Suppressor macrophage (primary cell): ENCODE measurements at places on chromosomes 5 and 9.

- DNase-seq, result no peak
These were observed 175.1 kb upstream of the PITX1 start for GRCh38 chr5:135208903-135209721.

GRCh38 chr9:125374443-125375309, 113.0 kb downstream of the GAPVD1 start:
- peak; percentile 86 for DNase-seq

DNA sequence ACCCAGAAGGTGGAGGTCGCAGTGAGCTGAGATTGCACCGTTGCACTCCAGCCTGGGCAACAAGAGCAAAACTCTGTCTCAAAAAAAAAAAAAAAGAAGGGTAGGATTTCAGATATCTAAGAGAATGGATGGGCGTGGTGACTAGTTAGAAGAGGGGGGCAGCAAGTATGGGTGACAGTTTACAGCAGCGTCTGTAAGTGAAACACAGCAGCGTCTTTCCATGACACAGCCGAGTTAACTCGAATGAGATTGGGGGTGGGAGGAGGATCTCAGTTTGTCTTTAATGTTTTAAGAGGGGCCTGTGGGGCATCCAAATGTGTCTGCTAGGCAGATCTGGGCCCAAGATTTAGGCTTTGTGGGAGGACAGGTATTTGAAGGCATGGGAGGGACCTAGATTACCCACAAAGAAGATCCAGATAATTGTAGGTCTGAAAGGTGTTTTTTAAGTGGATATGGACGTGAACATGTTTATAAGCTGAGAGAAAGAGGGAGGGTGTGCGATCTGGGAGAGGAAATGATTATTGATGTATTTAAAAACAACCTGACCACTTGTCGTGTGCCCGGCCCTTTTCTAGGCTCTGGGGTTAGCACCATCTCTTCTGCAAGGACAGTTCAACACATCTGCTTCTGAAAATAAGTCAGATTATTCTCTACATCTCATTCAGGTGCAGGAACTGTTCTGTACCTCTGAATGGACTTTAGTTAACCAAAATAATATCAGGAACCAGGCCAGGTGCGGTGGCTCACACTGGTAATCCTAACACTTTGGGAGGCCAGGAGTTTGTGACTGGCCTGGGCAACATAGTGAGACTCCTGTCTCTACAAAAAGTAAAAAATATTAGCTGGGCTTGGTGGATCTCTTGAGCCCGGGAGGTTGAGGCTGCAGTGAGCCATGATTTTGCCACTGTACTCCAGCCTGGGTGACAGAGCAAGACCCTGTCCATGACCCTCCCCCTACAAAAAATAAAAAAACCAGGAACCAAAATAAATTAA, 2.5 kb downstream of the CEP78 start:
- DNase-seq, result no peak

- peak; percentile 22 for DNase-seq
These were observed 483 bp upstream of the EIF4EBP3 start for GRCh38 chr5:140546851-140547507.

DNA sequence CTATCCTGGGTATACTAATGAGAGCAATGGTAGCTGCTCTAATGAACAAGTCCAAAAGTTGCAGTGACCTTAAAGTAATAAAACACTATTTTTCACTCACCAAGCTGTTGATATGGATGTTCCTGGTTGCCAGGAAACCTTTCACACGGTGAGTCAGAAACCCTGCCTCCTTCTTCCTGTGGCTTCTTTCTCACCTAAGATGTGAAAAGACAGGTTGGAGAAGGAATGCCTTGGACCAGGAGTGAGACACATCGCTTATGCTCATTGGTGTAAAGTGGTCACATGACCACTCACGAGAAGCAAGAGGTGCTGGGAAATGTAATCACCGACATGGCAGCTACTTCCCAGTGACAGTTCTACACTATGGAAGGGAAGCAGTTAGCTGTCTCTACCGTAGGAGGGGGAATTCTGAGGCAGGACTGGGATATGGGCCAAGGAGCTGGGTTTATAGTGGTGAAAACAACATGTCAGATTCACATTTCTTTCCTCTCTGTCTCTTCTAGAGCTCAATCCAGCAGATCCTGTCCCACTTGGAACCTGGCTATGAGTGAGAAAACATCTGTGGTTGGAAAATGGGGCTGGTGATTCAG, 320.4 kb upstream of the KLF4 start:
- peak; percentile 25 for DNase-seq

- DNase-seq, result no peak
These were observed 120.7 kb downstream of the PCSK1 start for GRCh38 chr5:96312383-96312782.

DNA sequence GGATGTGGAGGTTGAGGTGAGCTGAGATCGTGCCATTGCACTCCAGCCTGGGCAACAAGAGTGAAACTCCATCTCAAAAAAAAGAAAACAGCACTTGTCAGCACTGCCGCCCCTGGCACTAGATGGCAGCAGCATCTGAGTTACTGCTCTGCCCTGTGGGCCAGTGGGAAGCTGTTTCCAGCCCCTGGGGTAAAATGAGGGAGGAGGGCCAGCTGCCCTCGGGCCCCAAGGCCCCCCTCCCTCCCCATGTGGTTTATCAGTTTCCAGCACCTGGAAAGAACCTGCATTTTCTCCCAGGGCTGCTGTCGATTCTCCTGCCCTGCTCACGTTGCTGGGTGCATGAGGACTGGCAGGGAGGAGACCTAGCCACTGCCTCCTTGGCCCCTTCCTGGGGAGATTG, 13.2 kb upstream of the CEL start:
- peak; percentile 44 for DNase-seq
